D341Med (cell line): ENCODE measurements at places on chromosomes 3 and 15.

GRCh38 chr15:66085128-66085527 is 168.4 kb downstream of the MEGF11 start:
- DNase-seq: no peak

GRCh38 chr3:38773528-38773927 is 42.5 kb downstream of the SCN10A start:
- no peak for DNase-seq

GRCh38 chr3:78569804-78570203 is 1198.0 kb downstream of the ROBO1 start:
- no peak for DNase-seq

GRCh38 chr3:194375473-194376240 is 6.1 kb upstream of the LRRC15 start:
- DNase-seq: peak; percentile 52

GRCh38 chr3:127964816-127965215 is 49.8 kb downstream of the KBTBD12 start:
- no peak for DNase-seq

GRCh38 chr3:46221938-46222337 is 13.8 kb upstream of the CCR1 start:
- DNase-seq: peak; percentile 3

DNA sequence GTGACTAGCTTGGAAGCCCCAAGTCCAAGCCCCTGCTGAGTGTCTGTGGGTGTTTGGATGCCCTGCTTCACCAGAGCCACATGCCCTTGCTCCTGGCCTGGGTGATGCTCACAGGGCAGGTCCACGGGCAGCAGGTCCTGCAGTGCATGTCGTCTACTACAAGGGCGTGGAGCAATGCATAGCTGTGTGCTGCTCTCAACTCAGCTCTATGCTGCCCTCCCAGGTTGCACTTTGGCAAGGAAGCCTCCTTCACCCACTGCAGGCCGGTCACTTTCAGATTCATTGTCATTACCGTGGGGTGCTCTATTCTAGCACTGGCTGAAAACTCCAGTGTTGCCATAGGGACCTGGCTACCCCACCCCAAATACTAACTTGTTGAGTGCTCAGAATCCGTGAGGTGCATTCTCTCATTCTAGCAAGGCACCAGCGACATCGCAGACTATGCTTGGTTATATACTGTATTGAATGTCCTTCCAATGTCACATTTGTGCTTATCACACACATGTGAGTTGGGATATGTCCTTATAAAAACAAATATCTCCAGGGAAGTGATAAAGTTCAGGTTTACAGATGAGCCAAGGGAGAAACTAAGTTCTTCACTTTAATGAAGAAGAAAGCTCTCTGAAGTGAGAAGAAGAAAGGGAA is 51.8 kb downstream of the GRAMD1C start:
- DNase-seq: no peak

DNA sequence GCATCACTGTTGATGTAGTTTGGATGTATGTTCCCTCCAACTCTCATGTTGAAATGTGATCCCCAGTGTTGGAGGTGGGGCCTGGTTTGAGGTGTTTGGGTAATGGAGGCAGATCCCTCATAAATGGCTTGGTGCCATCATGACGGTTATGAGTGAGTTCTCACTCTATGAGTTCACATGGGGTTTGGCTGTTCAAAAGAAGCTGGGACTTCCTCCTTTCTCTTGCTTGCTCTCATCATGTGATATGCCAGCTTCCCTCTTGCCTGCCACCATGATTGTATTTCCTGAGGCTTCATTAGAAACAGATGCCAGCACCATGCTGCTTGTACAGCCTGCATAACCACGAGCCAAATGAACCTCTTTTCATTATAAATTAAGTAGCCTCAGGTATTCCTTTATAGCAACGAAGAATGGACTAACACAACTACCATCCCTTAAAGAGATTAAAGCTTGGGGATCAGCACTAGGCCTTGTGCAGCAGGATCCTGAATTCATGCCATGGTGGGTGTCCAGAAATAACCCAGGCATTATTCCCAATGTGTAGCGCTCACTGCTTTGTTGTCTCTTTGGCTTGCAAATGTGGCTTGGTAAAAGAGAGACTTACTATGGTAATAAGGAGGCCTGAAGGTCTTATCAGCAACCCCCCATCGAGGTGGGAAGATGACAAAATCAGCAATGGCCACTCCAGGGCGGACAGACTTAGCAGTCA is 41.9 kb downstream of the NDUFB4 start:
- no peak for DNase-seq

GRCh38 chr3:53084310-53085001 is 38.6 kb upstream of the SFMBT1 start:
- no peak for DNase-seq

- DNase-seq: peak; percentile 39
Measured at GRCh38 chr3:12758025-12758781, 856 bp downstream of the TMEM40 start.
